ENCODE measurements at places on chromosomes 1 and 21. TPM values are rescaled to one million over a fixed set of nuclear protein-coding genes. Genes with fewer than 3 reads are reported as not detected.

DNA sequence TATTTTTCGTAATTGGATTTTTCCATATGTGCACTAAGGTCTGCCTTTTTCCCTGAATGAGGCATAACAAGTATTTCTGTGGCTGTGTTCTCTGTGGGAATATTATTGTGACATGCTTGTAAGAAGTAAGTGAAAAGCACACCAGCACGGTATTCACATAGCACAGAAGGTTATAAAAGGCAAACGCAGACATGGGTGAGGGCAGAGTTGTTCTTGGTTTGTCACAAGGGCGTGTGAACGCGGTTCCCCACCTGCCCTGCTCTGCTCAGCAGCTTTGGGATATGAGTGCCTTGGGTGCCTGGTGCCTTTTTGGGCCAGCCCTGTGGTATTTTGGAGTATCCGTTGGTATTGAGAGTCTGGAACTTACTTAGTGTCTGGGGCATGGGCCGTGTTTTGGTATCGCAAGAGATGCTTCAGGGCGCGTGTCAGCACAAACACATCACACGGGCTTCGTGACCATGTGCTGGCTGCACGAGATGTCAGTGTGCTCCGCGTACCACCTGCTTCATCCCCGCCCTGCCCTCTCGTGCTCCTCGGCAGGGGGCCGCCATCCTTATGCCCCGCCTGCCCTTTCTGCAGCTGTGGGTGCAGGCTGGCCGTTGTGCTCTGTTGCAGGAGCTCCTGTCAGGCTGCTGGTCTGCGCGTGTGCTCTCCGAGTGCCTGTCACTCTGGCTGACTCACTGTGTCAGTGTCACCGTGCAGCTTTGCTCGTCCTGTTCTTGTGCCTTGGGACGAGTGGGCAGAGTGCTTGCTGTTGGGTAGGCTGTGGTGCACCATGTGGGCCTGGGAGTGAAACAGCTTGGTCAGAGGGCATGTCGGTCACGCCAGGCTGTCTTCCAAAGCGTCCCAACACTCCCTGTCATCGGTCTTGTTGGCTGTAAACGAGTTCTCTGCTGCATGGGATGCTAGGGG is 15.0 kb downstream of the SKI start:
- DNase-seq = no peak
- no peak overlapping the region for H3K4me3 ChIP-seq
- no peak overlapping the region for H3K27ac ChIP-seq
- H3K27me3 ChIP-seq = no peaks in the 10 kb centered on the region
- 0 out of 2 replicates have a peak, but pooled peaks cover 4% of the 10 kb centered on the region for H3K36me3 ChIP-seq

DNA sequence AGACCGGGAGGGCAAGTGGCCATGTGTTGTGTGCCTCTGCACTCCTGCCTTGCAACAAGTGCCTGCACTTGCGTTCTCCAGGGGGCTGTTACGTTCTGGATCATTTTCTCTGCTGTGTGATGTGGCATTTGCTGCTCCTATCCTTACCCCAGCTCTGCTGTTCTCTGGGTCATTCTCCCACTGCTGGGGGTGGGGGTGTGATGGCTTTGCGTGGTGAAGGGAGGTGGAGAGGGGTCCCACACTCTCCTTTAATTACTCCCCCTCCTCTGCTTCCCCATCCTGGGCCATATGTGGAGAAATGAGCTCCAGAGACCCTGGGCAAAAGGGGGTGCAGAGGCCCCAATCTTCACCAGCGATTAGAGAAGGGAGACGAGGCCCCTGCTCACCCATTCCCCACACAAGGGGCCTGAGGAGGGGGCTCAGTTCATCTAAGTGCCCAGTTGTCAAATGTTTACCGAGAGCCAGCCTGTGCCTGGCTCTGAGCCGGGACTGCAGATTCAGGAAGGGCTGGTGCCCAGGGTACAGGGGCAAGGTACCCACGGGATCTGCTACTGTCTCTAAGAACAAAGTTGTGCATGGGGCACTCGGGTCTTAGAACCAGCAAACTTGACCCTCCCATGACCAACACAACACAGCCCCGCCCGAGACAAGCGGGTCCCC is 355.4 kb downstream of the PTPRU start:
- peaks cover 8% of the 10 kb centered on the region for H3K4me1 ChIP-seq
- H3K27me3 ChIP-seq = no peaks in the 10 kb centered on the region
- no peak for DNase-seq
- no peaks in the 10 kb centered on the region for H3K36me3 ChIP-seq
- H3K4me3 ChIP-seq = no peak overlapping the region

DNA sequence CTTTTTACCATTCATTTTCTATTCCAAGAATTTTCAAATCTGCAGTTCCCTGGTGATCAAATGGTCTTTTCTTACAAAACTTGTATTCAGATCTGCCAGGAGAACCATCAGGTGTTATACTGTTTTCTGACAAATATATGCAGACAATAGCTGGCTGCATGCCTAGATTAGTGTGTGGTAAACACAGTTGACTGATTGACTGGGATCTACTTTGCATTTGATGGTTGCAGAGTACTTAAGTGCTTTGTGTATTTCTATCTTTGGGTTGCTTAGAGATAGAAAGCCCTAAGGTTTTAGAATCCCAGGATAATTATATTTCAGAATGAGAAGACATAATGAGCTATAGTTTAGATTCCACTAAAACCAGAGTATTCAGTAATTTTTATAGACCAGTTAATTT is 102.0 kb upstream of the CHODL start:
- H3K4me1 ChIP-seq = no peaks in the 10 kb centered on the region
- no peak overlapping the region for H3K4me3 ChIP-seq
- no peak for DNase-seq
- H3K27ac ChIP-seq = no peak overlapping the region

- H3K36me3 ChIP-seq = no peaks in the 10 kb centered on the region
- peak; percentile 51 for DNase-seq
- no peak within 1 kb of the TSS for H3K4me3 ChIP-seq
- peak within 1 kb of the TSS; percentile 65 for H3K27ac ChIP-seq
- H3K4me1 ChIP-seq = peaks cover 62% of the 10 kb centered on the region
- no peaks in the 10 kb centered on the region for H3K27me3 ChIP-seq
Observed at GRCh38 chr1:153375511-153375910, at the start of gene S100A12. Gene S100A12 (minus strand): TSS chr1:153375621. CDS start chr1:153374592, 1,029 bp downstream.

Gene VASH2
- total RNA-seq = 0.55 TPM

- peaks cover 10% of the 10 kb centered on the region for H3K27me3 ChIP-seq
- no peaks in the 10 kb centered on the region for H3K36me3 ChIP-seq
- H3K4me3 ChIP-seq = no peak overlapping the region
- H3K4me1 ChIP-seq = no peaks in the 10 kb centered on the region
- DNase-seq = no peak
- H3K27ac ChIP-seq = no peak overlapping the region
Observed at GRCh38 chr1:118907466-118907865, 80.7 kb downstream of the TBX15 start.

Gene RNU1-2
- total RNA-seq = 1,333 TPM

DNA sequence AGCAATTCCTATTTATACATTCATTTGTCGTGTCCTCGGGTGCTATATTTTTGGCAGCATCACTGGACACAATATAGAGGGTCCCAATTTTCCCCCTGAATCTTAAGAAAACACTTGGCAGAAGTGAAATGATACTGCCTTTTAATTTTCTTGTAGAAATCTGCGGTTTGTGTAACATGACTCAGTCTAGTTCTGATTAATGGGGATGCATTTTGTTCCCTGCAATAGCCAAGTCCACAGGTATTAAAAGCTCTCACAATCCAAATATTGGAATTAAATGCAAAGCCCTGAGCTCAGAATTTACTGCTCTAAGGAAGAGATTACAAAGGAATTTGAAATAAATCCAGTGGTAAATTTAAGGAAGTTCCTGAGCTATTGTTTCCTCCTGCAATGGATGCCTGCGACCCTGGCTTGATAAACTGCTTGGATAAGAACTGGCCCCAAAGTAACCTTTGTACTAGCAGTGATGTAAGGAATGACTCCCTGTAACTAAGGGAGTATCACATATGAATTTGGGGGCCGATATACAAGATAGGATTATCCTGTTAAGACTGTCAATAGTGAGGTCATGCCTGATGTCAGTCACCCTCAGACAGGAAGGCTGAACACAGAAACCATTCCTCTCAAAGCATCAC is 349.7 kb upstream of the C1orf87 start:
- DNase-seq = no peak
- H3K4me1 ChIP-seq = no peaks in the 10 kb centered on the region
- no peaks in the 10 kb centered on the region for H3K27me3 ChIP-seq
- H3K36me3 ChIP-seq = no peaks in the 10 kb centered on the region
- no peak overlapping the region for H3K27ac ChIP-seq
- H3K4me3 ChIP-seq = no peak overlapping the region

DNA sequence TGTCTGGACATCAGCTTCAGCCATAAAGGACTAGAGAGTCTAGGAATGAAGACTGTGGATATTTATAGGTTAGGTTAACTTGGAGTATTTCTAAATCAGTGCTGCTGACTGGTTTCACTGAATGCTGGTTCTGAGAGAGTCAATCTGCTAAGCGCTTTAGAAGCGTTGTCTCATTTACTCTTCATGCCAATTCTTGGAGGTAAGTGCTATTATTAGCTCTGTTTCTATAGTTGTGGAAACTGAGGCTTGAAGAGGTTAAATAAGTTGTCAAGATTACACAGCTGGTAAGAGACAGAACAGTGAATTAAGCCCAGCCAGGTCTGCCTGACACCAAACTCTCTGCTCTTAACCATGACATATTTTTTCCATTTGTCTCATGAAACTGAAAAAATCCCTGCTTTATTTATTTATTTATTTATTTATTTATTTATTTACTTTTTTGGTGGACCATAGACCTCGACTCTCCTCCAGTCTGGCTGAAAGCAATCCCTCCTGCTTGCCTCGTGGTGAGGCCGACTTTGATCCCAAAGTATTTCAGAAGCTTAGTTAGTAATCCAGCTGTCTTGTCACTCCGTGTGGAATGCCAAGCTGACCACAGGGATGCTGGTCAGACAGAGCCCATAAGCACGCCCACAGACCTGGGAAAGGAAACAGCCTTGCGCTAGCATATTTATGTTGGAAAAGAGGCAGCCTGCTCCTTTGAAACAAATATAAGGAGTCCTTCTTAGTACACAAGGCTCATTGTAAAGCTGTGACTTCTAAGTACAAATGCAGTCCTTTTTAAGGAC is 16.9 kb downstream of the NTMT2 start:
- H3K4me3 ChIP-seq = no peak overlapping the region
- no peaks in the 10 kb centered on the region for H3K27me3 ChIP-seq
- DNase-seq = no peak

GRCh38 chr21:42392731-42393442 is 3.0 kb downstream of the TMPRSS3 start:
- no peaks in the 10 kb centered on the region for H3K36me3 ChIP-seq
- DNase-seq = no peak
- peaks cover 31% of the 10 kb centered on the region for H3K4me1 ChIP-seq
- no peak overlapping the region for H3K27ac ChIP-seq
- no peak overlapping the region for H3K4me3 ChIP-seq

Gene GBP6
- total RNA-seq = 2.2 TPM

DNA sequence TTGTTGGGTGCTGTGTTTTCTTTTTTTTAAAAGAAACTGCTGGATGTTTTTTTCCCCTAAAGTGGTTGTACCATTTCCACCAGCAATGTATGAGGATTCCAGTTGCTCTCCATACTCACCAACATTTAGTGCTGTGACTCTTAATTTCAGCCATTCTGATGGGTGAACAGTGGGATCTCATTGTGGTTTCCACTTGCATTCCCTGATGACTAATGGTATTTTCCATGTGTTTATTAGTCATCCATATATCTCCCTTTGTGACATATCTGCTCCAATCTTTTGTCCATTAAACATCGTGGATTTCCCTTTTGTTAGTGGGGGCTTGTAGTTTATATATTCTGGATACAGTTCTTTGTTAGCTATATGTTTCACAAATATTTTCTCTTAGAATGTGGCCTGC is 206.0 kb downstream of the CAMTA1 start:
- H3K36me3 ChIP-seq = no peaks in the 10 kb centered on the region
- no peak overlapping the region for H3K4me3 ChIP-seq
- peaks cover 56% of the 10 kb centered on the region for H3K27me3 ChIP-seq
- H3K27ac ChIP-seq = no peak overlapping the region
- no peaks in the 10 kb centered on the region for H3K4me1 ChIP-seq

Gene LCE1B
- total RNA-seq = not detected

GRCh38 chr1:116771997-116772647 is 17.9 kb downstream of the CD2 start:
- H3K36me3 ChIP-seq = no peaks in the 10 kb centered on the region
- DNase-seq = no peak
- no peaks in the 10 kb centered on the region for H3K27me3 ChIP-seq

DNA sequence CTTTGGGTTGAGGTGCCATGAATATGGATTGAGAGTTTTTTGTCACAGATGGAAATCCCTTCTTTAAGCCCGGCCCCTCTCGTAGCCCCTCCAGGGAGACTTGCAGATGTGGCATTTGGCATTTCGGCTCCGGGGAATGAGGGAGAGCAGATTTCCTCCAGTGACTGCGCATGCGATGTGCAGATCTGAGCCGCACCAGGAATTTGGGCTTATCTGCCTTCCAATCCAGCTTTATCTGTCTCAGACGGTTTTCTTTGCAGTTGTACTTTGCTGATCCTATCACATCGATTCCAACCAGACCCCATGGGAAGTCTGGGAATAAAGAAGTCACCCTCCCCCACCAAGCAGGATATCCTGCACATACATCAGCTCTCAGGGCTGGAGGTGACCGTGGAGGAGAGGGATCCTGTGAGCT is 11.7 kb downstream of the KIF26B start:
- H3K4me1 ChIP-seq = no peaks in the 10 kb centered on the region
- no peak overlapping the region for H3K4me3 ChIP-seq
- H3K27me3 ChIP-seq = peaks cover 98% of the 10 kb centered on the region

- no peaks in the 10 kb centered on the region for H3K27me3 ChIP-seq
- no peak for DNase-seq
- H3K4me3 ChIP-seq = peak overlapping the region; percentile 66
- H3K36me3 ChIP-seq = peaks cover 28% of the 10 kb centered on the region
- peak overlapping the region; percentile 93 for H3K27ac ChIP-seq
Observed at GRCh38 chr1:70220517-70221237, 503 bp upstream of the SRSF11 start.

Gene TMEM63A
- 126 TPM for total RNA-seq

- no peak overlapping the region for H3K4me3 ChIP-seq
- peaks cover 35% of the 10 kb centered on the region for H3K36me3 ChIP-seq
- H3K27ac ChIP-seq = no peak overlapping the region
- H3K27me3 ChIP-seq = no peaks in the 10 kb centered on the region
Observed at GRCh38 chr1:46295306-46295705, 8.1 kb downstream of the LRRC41 start.

Gene CD164L2
- 1.7 TPM for total RNA-seq

Gene ACP6
- total RNA-seq = 85.3 TPM
